RKO (cell line): ENCODE measurements at places on chromosomes 7 and 10.

DNA sequence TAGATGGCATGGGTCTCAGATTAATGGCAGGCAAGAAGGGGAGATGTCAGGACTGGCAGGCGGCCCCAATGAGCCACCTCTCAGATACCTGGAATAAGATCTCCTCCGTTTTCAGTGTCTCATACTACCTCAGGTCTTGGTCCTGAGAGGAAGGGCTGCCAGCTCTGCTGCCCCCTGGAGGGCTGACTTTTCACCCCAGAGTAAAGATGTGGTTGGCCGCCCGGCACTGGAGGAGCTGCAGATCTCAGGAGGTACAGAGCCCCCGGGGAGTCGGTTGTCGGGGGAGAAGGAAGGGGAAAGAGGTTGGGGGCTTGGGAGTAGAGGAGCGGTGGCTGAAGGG, 642 bp upstream of the COL13A1 start:
- DNase-seq, result peak; percentile 60

GRCh38 chr10:5659702-5660528, 6.5 kb downstream of the ASB13 start:
- DNase-seq, result peak; percentile 41

GRCh38 chr7:113144817-113145216, 26.5 kb upstream of the SMIM30 start:
- DNase-seq, result no peak

DNA sequence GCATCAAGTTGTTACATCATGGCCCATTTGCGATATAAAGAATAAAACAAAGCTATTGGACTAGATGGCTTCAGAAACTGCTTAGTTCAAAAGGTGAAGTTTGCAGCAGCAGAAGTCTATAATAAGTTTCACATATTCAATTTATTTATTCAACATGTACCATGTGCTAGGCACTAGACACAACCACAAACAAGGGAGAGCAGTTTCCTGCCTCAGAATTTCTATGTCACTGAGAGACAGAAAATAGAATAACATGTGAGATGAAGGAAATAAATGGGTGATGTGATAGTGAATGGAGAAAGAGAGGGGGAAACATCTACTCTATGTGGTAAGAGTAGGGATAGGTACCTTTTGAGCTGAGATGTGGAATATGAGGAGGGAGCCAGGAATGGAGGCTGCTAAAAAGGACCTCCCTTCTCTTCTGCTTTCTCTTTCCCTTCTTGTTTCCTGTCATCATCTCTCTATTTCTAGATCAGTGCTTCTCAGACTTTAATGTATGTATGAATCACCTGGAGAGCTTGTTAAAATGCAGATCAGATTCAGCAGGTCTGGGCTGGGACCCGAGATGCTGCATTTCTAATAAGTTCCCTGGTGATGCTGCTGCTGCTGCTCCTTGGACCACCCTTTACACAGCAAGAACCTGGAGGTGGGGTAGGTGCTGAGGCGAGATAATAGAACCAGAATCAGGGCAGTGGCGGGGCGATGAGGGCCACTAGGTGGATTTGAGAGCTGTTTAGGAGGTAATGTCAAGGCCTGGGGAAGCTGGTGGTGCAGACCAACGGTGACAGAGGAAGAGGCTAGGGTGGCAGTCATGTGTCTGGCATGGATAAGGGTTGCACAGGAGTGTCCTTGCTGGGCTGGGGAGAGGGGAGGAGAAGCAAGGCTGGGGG, 13.7 kb upstream of the INMT start:
- no peak for DNase-seq

DNA sequence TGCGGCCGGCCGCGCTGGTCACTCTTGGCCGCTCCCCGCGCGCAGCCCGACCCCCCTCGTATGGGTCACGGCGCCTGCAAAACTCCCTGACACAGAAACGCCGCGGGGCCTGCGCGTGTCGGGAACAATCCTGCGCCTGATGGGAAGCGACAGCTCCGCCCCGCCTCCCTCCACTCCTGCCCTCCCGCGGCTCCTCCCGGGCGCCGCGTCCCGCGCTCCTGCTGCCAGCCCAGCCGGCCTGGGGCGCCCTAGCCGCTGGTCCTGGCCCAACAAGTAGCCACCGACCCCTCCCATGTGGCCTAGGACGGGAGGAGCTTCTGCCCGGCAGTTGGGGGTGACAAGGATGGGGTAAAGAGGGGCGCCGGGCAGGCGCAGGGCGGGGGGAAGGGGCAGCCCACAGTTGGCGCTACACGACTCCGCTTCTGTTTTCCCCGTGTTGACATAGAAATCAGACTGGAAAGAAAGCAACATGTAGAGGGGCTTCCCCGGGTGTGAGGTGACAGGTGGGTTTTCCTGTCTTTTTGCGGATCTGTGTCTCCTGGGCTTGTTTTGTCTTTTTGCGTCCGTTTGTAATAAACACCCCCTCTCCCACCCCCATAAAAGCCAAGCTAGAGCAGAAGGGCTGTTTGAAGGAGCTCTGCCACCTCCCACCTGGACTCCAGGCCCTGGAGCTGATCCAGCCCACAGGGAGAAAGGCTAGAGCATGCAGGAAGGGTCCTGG, 35.1 kb upstream of the PAX2 start:
- DNase-seq, result no peak

- no peak for DNase-seq
Measured at GRCh38 chr7:35359423-35359822, 105.5 kb upstream of the TBX20 start.

GRCh38 chr10:89503652-89504370, 31.6 kb downstream of the SLC16A12 start:
- DNase-seq, result no peak

DNA sequence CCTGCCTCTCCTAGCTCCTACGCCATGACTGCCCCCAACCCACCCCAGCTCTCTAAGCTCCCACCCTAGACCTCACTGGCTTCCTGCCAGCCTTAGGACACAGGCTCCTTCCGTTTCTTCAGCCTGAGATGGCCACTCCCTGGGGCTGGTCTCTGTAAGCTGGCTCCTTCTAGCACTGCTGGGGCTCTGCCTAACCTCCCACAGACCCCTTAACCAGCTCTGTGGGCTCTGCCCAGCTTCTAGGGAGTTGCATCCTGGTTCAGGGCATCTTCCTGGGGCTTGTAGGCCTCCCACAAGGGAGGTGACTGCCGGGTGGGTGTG, 478.6 kb upstream of the KLF6 start:
- no peak for DNase-seq

DNA sequence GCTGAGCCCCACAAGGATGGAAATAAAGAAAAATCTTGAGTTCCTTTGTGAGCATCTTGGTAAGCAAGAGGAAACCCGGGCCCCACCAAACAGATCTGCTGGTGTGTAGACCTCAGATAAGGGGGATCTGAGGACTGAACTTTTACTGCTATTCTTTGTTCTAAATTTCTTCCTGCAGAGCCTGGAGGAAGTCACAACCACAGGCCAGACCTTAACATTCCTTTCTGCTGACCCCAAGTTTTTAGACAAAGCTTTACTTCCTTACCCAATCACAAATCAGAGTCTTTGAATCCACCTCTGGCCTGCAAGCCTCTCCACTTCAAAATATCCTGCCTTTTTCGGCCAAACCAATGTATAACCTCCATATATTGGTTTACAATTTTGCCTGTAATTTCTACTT, 352.6 kb upstream of the AUTS2 start:
- no peak for DNase-seq

- no peak for DNase-seq
Measured at GRCh38 chr7:158098125-158099030, 489.2 kb downstream of the PTPRN2 start.

GRCh38 chr10:77267703-77268675, 369.6 kb downstream of the KCNMA1 start:
- DNase-seq, result no peak

DNA sequence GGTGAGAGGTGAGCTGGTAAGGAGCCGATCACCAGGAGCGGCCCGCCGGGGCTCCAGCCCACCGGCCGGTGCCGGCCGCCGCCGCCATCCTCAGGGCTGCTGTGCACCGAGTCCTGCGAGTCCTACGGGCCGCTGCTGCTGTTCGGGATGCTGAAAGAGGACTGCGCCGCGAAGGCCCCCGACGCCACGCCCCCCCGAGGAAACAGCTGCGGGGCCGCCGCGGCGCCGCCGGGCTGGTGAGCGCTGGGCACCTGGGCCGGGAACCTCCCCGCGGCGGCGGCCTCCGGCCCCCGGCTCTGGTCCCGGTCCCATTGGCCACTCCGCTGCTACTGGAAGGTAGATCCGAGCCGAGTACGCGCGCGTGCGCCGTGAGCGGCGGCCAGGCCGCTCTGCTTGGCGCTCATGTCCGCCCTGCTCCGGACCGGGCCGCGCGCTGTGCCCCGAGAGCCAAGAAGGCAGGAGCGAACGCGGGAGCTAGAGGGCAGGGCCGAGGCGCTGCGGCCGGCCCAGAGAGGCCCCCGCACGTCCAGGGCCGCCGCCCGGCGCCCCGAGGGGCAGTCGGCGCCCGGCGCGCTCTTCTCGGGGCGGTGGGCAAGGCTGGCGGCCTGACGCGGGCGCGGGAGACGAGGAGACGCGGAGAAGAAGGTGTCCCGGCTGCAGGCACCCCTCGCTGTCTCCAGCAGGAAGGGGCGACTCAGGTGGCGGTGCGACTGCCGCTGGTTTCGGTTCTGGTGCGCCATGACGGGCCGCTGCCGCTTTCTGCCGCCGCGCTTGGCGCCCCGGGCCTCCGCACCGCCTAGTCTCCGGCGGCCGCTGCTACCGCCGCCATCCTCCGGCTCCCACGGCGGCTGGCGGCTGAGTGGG, 121.3 kb upstream of the WIPF3 start:
- peak; percentile 76 for DNase-seq

DNA sequence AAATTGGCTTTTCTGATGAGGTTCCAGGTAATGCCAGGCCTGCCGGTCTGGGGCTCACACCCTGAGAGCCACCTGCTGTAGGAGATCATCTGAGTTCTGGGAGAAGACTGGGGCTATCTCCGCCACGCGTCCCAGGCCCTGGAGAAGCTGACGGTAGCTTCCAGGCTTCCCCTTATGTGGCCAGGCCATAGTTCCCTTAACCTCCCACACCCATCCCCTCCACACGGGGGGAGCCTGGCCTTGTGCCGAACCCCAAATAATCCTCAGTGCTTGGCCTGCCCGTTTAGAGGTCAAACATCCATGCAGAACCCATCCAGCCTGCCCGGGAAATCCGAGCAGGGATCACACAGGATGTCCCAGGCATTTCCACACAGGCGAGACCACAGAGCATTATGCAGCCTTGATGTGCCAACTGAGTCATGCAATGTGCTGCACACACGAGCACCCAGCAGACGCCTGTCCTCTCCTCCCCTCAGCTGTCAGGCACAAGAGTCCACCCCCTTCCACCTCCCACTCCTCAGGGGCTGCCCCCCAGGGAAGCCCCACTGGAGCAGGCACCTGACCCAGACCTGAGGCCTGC, 176.2 kb downstream of the PRKAG2 start:
- DNase-seq, result no peak

DNA sequence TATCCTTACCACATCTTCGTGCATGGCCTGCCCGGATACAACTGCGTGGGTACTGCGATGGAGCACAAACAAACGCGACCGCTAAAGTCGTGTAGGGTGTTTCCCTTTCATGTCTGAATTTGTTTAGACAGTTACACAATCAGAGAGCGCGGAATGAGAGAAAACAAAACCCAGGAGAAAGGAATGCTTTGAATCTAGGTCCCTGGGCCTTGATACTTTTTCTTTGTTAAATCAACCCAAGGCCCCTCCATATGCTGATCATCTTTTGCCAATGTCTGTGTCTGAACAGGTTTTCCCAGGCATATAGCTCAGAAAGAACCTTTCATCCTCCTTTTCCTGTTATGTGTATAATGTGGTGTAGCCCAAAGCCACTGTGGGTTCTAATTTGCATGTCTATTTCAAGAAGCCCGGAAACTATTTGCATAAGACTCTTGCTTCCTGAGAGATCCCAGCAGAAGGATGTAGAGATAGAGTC, 145.8 kb downstream of the FRMD4A start:
- no peak for DNase-seq

DNA sequence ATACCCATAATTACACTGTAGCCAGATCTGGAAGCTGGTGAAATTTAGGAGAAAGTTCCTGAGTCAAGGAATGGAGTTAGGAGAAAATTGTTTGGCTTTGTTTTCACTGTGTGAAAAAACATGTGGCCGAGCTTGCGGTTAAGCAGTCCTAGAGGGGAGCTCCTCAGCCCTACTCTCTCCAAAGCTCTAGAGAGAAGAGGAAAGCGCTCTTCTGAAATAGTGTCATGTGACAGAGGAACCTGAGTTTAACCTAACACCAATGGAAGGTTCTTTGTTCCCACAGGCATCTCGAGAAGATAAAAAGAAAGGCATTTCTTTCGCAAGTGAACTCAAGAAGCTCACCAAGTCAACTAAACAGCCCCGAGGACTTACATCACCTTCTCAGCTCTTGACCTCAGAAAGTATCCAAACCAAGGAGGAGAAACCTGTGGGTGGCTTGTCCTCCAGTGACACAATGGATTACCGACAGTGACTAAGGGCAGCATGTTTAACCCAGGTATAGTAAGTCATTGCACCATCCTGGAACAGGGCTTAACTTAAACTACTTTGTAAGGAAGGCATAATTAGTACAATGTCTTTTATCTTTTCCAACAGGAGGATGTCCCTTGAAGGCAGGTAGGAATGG, 38.0 kb downstream of the NOC3L start:
- no peak for DNase-seq

DNA sequence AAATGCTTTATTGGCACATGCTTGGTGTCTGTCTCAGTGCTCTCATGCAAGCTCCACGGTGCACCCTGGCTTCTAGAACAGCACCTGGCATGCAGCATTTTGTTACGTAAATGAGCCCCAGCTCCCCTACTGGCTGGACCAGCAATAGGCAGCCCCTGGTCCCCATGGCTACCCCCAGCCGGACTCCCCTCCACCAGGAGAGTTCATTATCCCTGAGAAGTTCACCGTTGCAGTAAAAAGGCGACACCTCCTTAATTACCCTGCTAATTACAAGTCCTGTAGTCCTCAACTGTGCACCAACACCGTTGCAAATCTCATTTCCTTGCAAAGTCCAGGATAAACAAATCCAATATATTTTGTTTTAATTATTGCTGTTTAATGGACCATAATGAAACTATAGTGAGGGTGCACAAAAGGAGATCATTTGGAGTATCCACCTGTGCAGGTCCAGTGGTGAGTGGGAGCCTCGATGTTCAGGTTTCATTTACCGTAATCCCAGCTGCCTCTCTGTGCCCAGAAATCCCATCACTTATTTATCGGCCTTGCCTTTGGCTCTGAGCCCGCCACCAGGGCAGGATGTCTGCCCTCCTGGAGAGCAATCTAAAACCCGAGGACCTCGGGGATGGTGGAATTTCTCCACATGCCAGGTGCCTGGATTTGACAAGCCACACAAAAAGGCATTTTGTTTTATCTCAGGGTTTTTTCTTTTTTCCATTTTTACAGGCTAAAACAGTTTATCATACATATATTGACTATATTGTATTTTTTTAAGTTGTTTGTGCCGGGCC, 12.8 kb upstream of the DRGX start:
- DNase-seq, result no peak

GRCh38 chr7:45111298-45112223, at the start of gene TBRG4:
Gene TBRG4 (minus strand): TSS chr7:45111697. CDS start chr7:45109237, 2,460 bp downstream.
- peak; percentile 93 for DNase-seq

DNA sequence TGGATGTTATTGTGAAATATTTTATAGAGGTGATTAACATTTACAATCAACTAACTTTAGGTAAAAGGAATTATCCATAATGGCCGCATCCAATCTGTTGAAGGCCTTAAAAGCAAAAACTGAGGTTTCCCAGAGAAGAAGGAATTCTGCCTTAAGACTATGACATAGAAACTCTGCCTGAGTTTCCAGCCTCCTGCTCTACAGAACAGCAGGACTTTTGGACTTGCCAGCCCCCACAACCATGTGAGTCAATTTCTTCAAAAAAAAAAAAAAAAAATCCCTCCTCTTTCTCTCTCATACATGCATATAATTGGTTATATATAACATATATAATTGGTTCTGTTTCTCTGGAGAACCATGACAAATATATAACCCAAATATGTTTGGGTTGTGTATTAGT, 15.4 kb downstream of the SLC25A28 start:
- no peak for DNase-seq

GRCh38 chr10:132054564-132054963, 11.2 kb upstream of the JAKMIP3 start:
- DNase-seq, result no peak
